ENCODE measurements at places on chromosomes 13 and 19.
A peak's percentile ranks its signal among the peaks of the same experiment; 100 is the strongest.

GRCh38 chr13:103222683-103223082 is 156.5 kb upstream of the SLC10A2 start:
- DNase-seq: no peak

DNA sequence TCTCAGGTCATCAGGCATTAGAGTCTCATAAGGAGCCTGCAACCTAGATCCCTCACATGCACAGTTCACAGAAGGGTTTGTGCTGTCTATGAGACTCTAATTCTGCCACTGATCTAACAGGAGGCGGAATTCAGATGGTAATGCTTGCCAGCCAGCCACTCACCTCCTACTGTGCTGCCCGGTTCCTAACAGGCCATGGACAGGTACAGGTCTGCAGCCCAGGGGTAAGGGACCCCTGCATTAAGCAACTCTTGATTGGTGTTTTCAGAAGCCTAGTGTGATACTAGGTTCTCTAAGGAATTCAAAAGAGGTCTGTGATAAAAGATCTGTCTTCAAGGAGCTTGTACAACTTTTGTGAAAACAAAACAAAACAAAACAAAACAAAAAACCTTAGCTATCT is 31.1 kb downstream of the CAB39L start:
- no peak for DNase-seq

GRCh38 chr13:48561466-48562235 is 28.8 kb upstream of the RCBTB2 start:
- DNase-seq: no peak

- DNase-seq: no peak
Measured at GRCh38 chr19:28296506-28296905, 916.4 kb downstream of the UQCRFS1 start.

GRCh38 chr13:32969516-32969941 is 46.7 kb upstream of the KL start:
- no peak for DNase-seq

- DNase-seq: no peak
Measured at GRCh38 chr19:7069904-7070226, 362 bp downstream of the ZNF557 start.

GRCh38 chr13:94239135-94239534 is 240.3 kb downstream of the DCT start:
- DNase-seq: peak; percentile 39

- DNase-seq: no peak
Measured at GRCh38 chr19:13018035-13018914, 23.0 kb downstream of the NFIX start.

DNA sequence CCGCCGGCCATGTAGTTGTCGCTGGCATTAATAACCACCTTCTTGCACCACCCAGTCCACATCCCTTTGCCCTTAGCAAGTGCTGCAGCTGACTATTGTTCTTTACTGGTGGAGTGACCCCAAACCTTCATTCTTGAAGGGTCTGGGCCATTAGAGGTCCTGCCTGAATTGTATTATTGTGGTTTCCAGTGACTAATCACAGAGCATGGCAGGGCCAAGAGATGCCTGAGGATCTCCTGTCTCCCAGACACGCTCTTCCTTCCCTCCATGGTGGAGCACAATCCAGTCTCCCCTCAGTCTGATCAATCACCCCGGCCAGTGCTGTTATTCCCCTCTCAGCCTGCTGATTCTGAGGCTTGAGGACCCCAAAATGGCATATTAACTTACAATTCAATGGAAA is 39.0 kb downstream of the C1QTNF9 start:
- no peak for DNase-seq

GRCh38 chr19:5447700-5448311 is 7.4 kb upstream of the ZNRF4 start:
- DNase-seq: peak; percentile 22

- no peak for DNase-seq
Measured at GRCh38 chr19:52473655-52474350, 20.4 kb downstream of the ZNF578 start.

DNA sequence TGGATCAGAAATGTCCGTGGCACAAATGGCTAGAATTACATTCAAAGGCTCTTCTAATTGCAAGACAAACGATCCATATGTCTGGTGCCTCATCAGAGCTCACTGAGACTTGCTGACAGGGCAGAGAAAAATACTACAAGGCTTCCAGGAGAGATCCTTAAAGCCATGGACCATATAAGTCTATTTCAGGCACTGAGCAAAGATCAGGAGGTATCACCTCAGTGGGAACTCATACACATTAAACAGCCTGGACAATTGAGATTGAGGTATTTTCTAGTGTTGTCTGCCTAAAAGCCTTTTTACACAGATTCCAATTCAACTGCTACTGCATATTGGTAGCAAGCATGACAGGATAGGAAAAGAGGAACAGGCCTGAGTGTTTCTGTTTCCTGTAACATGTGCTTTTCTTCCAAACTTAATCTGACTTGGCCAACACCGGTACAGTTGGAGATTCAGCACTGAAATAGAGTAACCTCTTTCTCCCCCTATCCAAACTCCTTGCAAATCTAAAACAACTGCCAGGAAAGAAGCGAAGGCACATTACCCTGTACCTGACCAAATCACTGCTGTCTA is 65.9 kb downstream of the SERP2 start:
- no peak for DNase-seq

- no peak for DNase-seq
Measured at GRCh38 chr13:62387647-62388046, 972.0 kb upstream of the PCDH20 start.
